ENCODE measurements at places on chromosomes 4 and X.

DNA sequence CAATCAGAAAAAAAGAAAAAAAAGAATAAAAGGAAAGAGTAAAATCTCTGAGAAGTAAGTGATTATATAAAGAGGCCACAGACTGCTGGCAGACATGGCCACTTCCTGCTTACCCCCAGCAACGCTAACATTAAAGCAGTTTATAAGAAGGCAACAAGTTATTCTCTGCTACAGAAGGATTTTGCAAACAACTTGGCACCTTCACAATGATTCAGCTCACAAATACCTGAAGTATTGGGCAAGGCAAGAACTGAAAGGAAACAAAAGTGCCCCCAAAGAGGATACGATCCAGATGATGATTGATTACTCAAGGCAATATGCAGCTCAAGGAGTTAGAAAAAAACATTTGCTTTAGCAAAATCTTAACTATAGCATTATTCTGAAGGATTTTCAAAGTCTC is 718.8 kb downstream of the KLHL13 start:
- DNase-seq = no peak

DNA sequence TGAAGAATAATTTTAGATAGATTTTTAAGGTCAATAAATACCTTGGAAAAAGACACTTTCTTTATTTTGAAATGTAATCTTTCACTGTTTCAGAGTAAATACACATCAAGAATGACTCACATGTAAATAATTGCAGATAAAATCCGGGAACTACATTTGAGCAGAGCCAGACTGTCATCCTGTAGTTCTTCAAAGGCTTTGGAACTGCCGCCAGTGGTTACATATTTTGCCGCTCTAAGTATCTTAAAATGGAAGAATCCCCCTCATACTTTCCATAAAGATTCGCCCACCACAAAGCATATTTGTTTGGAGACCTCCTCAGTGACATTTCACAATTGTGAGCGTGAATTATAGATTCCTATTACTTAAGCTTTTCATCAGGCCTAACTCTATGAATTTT is 607.8 kb upstream of the ZFP42 start:
- no peak for DNase-seq

DNA sequence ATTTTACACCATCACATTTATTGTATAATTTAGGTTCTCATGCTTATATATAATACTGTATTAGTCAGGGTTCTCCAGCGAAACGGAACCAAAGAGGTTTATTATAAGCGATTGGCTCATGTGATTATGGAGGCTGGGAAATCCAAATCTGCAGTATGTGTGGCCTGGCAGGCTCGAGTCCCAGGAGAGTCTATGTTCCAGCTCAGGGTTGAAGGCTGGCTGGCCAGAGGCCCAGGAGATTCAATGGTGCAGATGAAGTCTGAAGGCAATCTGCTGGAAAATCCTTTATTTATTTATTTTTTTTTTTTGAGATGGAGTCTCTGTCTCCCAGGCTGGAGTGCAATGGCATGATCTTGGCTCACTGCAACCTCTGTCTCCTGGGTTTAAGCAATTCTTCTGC is 63.0 kb upstream of the WDFY3 start:
- DNase-seq = no peak

- no peak for DNase-seq
Observed at GRCh38 chr4:39450618-39451017, 8.1 kb downstream of the RPL9 start.

DNA sequence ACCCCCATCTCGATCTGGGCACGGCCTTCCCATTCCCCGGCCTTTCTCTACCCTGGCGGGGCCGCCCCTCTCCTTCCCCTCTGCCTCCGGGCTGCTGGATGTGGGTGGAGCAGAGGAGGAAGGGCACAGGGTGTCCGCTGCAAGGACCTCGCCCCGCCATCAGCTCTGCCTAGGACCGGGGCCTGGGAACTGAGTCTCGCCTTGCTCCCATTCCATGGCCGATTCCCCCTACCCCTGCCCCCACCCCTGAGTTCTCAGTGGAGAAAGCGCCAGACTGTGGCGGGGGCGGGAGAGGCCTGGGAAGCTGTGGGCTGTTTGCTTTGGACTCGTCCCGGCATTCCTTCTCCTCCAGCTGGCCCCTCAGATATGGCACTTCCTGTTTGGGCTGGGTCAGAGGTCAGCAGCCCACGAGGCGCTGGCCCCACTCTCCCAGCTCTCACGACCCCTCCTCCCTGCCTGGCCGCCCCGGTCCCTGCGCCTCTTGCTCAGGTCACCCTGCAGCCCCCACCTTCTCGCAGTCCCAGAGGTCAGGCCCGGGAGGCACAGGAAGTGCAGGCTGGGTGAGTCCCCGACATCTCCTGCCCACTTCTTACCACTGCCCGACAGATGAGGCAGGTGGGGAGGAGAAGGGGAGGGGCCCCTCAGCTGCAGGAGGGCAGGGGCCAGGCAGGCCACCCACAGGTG is 6.4 kb upstream of the BGN start:
- DNase-seq = no peak

GRCh38 chr4:35730414-35730813 is 513.9 kb downstream of the ARAP2 start:
- no peak for DNase-seq

DNA sequence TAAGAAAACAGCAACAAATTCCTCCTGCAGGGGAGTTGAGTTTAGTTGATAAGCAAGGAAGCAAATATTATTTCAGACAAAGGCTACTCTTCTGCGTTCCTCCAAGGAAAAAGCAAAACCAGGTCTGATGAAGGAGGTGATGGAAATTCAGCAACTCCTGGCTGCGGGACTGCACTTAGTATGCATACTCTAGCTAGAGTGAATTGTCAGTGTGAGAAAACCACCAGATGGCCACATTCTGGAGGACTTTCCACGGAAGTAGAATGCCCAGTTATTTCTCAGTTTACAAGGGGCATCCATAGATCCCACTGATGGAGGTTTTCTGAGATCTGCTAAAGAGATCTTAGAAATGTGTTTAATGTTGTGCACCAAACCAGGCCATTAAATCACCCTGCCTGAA is 338.6 kb upstream of the PUDP start:
- no peak for DNase-seq
